ENCODE measurements at places on chromosomes 3 and 15. TPM values are rescaled to one million over a fixed set of nuclear protein-coding genes. Genes with fewer than 3 reads are reported as not detected.

DNA sequence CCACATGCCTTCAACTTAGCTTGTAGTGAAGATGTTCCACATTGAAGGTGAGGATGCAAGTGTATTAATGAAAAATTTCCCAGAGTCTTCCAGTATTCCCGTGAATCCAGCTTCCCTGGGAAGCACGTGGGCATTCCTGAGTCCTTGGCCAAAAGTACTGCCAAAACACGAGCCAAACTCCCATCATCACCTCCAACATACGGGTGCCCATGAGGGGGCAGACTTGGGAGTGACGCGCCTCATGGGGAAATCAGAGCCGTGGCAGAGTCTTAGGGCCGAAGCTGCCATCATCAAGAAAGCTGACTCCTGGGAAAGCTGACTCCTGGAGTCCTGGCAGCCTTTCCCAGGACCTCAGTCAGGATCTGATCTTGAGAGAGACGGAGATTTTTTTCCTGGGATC lies 20.1 kb upstream of the TM2D3 start:
- DNase-seq: no peak
- H3K27me3 ChIP-seq: no peaks in the 10 kb centered on the region
- H3K4me1 ChIP-seq: no peaks in the 10 kb centered on the region

DNA sequence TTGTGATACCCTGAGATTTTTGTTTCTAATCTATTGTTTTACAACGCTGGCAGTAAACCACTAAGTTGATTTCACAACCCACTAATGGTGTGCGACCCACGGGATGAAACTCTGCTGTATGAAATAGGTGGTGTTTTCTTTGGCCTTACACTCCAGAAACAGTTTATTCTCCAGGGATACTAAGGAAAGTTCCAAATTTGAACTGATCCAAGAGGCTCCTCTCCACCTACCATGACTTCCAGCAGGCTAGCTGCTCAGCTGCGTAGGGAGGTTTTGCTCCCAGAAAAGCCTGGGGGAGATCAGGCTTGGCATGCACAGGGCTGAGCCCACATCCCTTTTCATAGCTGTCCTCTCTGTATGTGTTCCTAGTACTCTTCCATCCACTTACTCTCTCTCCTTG lies 71.5 kb downstream of the FAM174B start:
- no peak for DNase-seq
- H3K27me3 ChIP-seq: no peaks in the 10 kb centered on the region
- no peak overlapping the region for H3K27ac ChIP-seq
- no peaks in the 10 kb centered on the region for H3K36me3 ChIP-seq

DNA sequence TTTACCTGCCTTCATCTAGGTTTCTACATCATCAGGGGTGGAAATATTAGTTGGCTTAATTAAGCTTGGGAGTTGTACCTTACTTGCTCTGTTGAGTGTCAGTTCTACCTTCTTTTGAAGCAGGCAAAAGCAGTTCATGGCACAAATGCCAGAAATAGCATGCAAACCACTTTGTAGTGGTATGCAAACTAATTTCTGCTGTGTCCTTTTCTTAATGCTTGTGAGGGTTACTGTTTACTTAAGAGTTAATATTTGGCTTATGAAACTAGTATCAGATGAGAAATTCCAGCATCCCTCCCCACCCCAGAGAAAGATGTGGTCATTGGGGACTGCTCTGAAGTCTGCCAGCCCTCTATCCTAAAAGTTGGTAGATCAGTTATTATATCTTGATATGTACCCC lies 7.1 kb downstream of the ATP2C1 start:
- DNase-seq: no peak
- H3K27me3 ChIP-seq: no peaks in the 10 kb centered on the region
- no peaks in the 10 kb centered on the region for H3K36me3 ChIP-seq

Gene TLE3
- 61.2 TPM for total RNA-seq

GRCh38 chr3:161637559-161637958 lies 141.0 kb downstream of the OTOL1 start:
- no peak for DNase-seq
- H3K4me1 ChIP-seq: peaks cover 7% of the 10 kb centered on the region
- no peaks in the 10 kb centered on the region for H3K27me3 ChIP-seq

Gene ZNF662
- total RNA-seq: not detected

Gene RLBP1
- total RNA-seq: not detected

DNA sequence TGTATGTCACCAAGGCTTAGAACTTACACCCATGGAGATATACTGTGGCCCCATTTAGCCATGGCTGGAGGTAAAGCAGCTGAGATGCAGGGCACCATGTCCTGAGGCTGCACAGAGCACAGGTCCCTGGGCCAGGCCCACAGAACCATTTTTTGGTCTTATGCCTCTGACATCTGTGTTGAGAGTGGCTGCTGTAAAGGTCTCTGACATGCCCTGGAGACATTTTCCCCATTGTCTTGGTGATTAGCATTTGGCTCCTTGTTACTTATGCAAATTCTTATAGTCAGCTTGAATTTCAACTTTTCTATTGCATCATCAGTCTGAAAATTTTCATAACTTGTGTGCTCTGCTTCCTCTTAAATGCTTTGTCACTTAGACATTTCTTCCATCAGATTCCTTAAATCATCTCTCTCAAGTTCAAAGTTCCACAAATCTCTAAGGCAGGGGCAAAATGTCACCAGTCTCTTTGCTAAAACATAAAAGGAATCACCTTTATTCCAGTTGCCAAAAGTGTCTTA lies 701.3 kb downstream of the EPHA3 start:
- H3K4me3 ChIP-seq: no peak overlapping the region
- H3K4me1 ChIP-seq: no peaks in the 10 kb centered on the region
- H3K36me3 ChIP-seq: no peaks in the 10 kb centered on the region
- no peak for DNase-seq

GRCh38 chr3:194806991-194807630 lies 121.4 kb downstream of the FAM43A start:
- H3K36me3 ChIP-seq: no peaks in the 10 kb centered on the region
- H3K27me3 ChIP-seq: no peaks in the 10 kb centered on the region
- peaks cover 6% of the 10 kb centered on the region for H3K4me1 ChIP-seq
- DNase-seq: no peak
- no peak overlapping the region for H3K27ac ChIP-seq

GRCh38 chr3:191884132-191884531 lies 423.2 kb downstream of the PYDC2 start:
- no peaks in the 10 kb centered on the region for H3K36me3 ChIP-seq
- no peak overlapping the region for H3K4me3 ChIP-seq
- no peak for DNase-seq
- H3K27me3 ChIP-seq: no peaks in the 10 kb centered on the region
- H3K27ac ChIP-seq: no peak overlapping the region
- H3K4me1 ChIP-seq: no peaks in the 10 kb centered on the region

GRCh38 chr3:197730200-197730599 lies 6.5 kb downstream of the RUBCN start:
- H3K27me3 ChIP-seq: no peaks in the 10 kb centered on the region
- DNase-seq: no peak
- peaks cover 5% of the 10 kb centered on the region for H3K4me1 ChIP-seq
- no peaks in the 10 kb centered on the region for H3K36me3 ChIP-seq
- no peak overlapping the region for H3K27ac ChIP-seq
- no peak overlapping the region for H3K4me3 ChIP-seq

Data from H1 (cell line).